ENCODE measurements at places on chromosomes 4 and X.

DNA sequence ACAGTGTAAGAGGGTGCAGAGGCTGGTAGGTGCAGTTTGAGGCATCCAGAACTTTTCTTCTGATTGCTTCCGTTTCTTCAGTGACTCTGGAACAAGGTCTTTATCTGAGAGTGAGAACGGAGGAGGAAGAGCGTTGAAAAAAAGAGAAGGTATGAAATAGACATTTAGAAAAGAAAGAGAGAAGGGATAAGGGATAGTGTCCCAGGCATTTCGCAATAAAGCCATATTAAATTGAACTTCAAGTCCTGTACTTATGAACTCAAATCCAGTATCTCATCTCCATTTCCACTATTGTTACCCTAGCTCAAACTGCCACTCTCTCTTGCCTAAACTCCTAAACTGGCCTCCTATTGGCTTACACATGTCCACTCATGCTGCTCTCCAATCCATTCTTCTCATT lies 36.7 kb downstream of the NPY2R start:
- DNase-seq = no peak

- DNase-seq = peak; percentile 7
Observed at GRCh38 chrX:46376246-46376885, 168.9 kb downstream of the ZNF674 start.

DNA sequence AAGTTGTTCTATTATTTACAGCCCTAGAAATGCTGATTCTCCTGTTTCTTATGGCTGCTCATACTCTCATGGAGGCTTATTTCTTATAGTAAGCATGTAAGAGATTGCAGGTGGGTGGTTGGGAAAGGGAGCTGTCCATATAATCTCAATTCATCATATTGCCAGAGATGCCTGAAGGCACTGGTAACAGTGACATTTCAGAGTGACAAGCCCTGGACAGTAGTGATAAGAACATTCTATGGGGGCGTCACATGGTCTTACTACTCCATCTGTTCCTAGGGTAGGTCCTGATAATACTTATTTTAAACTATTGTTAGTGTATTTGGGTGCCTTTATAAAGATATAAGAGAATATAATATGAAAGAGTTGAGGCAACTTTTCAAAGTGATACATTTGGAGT lies 171.5 kb downstream of the CFAP299 start:
- DNase-seq = no peak

GRCh38 chr4:127616898-127617297 lies 15.9 kb upstream of the INTU start:
- no peak for DNase-seq

- no peak for DNase-seq
Observed at GRCh38 chrX:141839856-141840255, 1.7 kb downstream of the MAGEC3 start.

- DNase-seq = no peak
Observed at GRCh38 chr4:105162123-105162796, 15.6 kb downstream of the TET2 start.

- peak; percentile 7 for DNase-seq
Observed at GRCh38 chr4:173025131-173025530, 143.5 kb upstream of the GALNT7 start.

GRCh38 chr4:152674359-152674758 lies 5.4 kb downstream of the TMEM154 start:
- no peak for DNase-seq

- DNase-seq = peak; percentile 7
Observed at GRCh38 chr4:112075129-112075753, 70.0 kb upstream of the FAM241A start.
